ENCODE measurements at places on chromosomes 2 and 18. TPM values are rescaled to one million over a fixed set of nuclear protein-coding genes. Genes with fewer than 3 reads are reported as not detected.

BMP10 gene
- not detected for total RNA-seq

MSGN1 gene
- total RNA-seq, result not detected

ZNF513 gene
- 9.1 TPM for total RNA-seq

RAD51AP2 gene
- total RNA-seq, result 0.14 TPM

TRIM43 gene
- not detected for total RNA-seq

FAM237A gene
- not detected for total RNA-seq

LCT gene
- not detected for total RNA-seq

ERBB4 gene
- total RNA-seq, result not detected

IL1RN gene
- total RNA-seq, result 163 TPM

ZNF638 gene
- total RNA-seq, result 55.8 TPM

TNP1 gene
- total RNA-seq, result not detected

AGXT gene
- not detected for total RNA-seq

UNC80 gene
- total RNA-seq, result not detected

CD28 gene
- not detected for total RNA-seq

SKOR2 gene
- not detected for total RNA-seq

PCARE gene
- not detected for total RNA-seq

B3GNT7 gene
- 0.28 TPM for total RNA-seq

DSEL gene
- 1.4 TPM for total RNA-seq

PID1 gene
- 2.4 TPM for total RNA-seq

SLC5A7 gene
- total RNA-seq, result not detected

CCDC74A gene
- 12.1 TPM for total RNA-seq

ACMSD gene
- total RNA-seq, result 0.46 TPM

IMP4 gene
- total RNA-seq, result 139 TPM

ZFP36L2 gene
- total RNA-seq, result 30.5 TPM

ELOA2 gene
- not detected for total RNA-seq

SNED1 gene
- 0.05 TPM for total RNA-seq

LPIN2 gene
- total RNA-seq, result 3.6 TPM

CRYBA2 gene
- total RNA-seq, result not detected

SLC35G4 gene
- total RNA-seq, result not detected

FAM110C gene
- total RNA-seq, result 12.9 TPM

RAMP1 gene
- total RNA-seq, result 3.3 TPM

SULT1C3 gene
- total RNA-seq, result not detected

IL36A gene
- total RNA-seq, result not detected

RTP5 gene
- total RNA-seq, result not detected

NR4A2 gene
- 0.84 TPM for total RNA-seq

LINC00305 gene
- not detected for total RNA-seq

FAHD2B gene
- total RNA-seq, result 10.3 TPM

NEB gene
- total RNA-seq, result 0.07 TPM

HAAO gene
- not detected for total RNA-seq

PAX8 gene
- total RNA-seq, result 0.60 TPM

SLC30A3 gene
- not detected for total RNA-seq
